Lower lobe of right lung (tissue), 2 donors: ENCODE measurements at places on chromosomes 6 and 20. TPM values are rescaled to one million over a fixed set of nuclear protein-coding genes. Genes with fewer than 3 reads are reported as not detected.

DNA sequence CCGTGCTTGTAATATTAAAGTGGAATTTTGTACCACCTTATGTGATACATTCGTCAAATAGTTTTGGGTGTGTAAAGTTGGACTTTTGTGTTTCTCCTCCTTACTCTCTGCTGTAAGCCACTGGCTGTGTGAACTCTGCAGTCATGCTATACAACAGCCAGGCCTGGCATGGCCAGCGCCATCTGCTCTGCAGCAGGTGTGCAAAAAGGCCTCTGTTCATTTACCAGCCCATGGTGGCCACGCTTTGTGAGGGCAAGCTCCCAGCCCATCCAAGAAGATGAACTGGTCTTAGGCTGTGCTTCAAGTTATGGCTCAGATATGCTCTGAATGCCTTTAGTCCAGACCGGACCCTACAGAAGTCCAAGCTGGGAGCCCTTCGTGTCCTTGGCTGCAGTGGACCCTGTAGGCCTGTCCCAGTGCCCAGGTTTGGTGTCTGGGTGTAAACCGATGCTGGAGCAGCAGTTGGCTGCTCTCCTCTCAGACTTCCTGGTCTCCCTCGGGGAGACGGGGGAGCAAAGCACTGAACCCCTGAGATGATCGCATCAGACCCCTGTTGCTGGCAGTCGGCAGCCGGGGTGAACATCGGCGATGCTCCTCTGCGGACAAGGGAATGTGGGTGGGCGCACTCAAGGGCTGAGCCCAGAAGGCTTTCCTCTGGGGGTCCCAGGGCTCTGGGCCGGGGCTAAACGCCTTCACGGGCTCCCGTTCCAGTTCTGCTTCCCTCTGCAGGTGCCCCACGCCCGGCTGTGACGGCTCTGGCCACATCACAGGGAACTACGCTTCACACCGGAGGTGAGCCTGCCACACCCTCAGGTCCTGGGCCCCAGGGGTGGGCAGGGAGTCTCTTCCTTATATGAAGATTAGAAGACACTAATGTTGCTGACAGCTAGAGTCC is 28.6 kb upstream of the PCMTD2 start:
- DNase-seq: peak; percentile 41

- DNase-seq: no peak
These were observed 64.9 kb downstream of the RREB1 start for GRCh38 chr6:7172649-7173048.

DNA sequence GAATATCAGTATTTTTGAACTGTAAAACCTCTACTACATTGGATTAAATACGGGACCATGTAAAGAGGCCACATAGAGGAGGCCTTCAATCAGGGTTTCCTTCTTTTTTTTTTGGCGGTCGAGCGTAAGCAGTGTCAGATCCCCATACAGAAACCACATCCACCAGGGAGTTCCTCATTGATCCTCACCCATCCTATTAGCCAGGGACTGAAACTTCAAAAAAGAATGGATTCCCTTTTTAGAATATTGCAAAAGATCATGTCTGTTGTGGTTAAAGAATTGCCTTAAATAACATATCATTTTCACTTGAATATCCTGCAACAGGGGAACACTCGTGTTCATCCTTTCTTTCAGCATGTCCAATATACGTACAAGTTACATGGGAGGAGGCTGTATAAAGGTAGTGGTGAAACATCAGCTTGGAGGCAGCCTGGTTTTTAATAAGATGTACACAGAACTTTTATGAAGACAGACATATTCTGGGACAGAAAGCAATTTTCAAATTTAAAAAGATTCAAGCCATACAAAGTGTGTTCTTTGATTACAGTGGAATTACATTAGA is 96.1 kb downstream of the PPP1R14C start:
- no peak for DNase-seq

DNA sequence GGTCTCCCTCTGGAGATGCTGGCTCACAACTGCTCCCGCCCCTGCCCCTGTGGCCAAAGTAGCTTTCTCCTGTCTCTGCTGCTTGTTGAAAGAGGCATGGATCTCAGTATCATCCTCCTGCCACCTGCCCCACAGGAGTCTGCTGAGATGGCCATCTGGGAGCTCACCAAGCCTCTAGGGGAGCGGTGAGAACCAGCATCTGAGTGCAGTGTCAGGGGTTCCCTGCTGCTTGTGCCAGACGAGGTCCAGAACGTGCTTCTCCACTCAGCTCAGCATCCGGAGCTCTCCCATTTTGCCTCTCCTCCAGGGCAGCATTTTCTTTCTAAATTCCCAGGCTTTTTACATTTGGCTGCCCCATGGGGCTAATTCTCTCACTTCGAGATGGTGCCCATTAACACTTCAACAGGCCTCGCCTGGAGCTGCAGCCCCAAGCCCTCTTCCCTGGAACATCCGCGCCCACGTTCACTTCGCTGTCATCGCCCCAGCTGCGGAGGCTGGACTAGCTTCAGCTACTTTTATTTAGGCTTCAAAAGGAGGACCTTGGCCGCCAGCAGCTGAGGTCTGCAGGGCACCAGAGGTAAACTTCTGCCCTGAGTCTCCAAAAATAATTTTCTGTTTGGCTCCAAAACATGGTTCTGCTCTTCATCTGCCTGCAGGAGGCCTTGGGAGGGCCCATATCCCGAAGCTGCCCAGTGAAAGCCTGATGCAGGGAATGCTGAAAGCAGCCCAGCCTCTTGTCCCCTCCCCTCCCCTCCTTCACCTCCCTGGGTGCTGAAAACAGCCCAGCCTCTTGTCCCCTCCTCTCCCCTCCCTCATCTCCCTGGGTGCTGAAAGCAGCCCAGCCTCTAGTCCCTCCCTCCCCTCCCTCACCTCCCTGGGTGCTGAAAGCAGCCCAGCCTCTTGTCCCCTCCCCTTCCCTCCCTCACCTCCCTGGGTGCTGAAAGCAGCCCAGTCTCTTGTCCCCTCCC is 25.2 kb upstream of the MLN start:
- DNase-seq: peak; percentile 21

DNA sequence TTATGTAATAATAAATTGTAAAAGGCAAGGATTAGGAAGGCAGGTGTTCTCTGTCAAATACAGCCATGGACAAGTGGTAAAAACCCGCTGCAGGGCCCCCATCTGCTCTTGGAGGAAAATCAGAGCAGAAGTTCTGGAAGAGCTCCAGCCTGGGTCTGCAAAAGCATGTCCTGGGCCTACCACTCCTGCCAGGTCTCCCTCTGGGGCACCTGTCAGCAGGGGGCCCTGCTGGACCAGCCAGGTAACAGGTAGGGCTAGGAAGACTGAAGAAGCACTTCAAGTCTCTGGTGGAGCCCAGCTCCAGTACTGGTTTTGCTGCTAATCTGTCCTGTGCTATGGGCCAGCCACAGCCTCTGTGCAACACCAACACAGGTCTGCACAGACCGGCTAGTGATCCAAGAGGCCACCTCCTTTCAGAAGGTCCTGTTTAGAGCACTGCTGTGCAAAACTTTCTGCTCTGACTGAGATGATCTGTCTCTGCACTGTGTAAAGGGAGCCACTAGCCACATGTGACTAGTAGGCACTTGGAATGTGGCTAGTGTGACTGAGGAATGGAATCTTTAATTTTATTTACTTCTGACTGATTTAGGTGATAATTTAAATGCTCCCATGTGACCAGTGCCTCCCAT is 30.2 kb downstream of the RRBP1 start:
- DNase-seq: no peak

DNA sequence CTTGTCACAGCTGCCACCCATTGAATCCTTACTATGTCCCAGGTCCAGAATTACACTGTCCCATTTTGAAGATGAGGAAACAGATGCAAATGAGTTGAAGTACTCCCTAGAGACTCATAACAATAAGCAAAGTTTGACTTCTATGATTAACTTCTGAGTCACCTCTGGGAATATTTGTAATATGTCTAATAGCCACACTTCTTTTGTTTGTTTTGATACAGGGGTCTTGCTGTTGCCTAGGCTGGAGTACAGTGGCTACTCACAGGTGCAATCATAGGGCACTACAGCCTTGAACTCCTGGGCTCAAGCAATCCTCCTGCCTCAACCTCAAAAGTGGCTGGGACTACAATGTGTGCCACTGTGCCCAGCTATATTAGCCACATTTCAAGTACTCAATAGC is 11.4 kb upstream of the SOX12 start:
- no peak for DNase-seq

GRCh38 chr6:34638834-34639736 is 57.5 kb downstream of the ILRUN start:
- no peak for DNase-seq

- DNase-seq: no peak
These were observed 222.6 kb upstream of the HDDC2 start for GRCh38 chr6:125524356-125524755.

GRCh38 chr6:54992789-54993188 is 146.2 kb downstream of the FAM83B start:
- DNase-seq: no peak

GRCh38 chr6:15352845-15353244 is 107.0 kb downstream of the JARID2 start:
- DNase-seq: no peak

DNA sequence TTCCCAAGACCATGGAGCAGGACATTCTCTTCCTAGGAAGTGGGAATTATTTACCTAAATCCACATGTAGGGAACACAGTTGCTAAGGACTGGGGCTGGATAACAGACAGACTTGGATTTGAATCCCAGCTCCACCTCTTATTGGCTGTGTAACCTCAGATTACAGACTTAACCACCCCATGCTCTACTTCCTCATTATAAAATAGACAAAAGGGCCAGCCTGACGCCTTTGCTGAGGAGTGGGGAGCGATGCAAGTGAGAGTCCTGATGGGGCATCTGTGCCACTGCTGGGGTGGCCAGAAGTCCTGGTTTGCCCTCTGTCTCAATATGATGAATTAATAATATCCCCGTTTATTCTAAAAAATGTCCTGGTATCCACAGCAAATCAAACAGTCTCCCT is 46.8 kb downstream of the SPATA2 start:
- no peak for DNase-seq

DNA sequence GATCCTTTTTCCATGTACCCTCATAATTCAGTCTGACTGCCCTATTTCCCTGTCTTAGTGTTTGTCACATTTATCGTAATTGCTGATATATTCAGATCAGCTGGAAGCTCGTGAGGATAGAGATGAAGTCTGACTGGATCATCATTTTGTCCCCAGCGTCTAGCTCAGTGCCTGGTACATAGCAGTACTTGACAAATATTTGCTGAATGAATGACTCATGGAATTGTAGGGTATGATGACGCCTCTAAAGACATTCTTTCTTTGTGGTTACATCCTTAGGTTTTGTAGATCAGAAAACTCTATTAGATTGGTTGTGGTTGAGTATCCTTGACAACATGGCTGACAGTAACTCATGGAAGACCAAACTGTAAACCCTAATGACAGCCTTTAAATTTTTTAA is 68.9 kb downstream of the MTHFD1L start:
- no peak for DNase-seq

GRCh38 chr6:160750276-160750689 is 48.2 kb downstream of the PLG start:
- DNase-seq: no peak

Gene FAXC
- 4.3 TPM for total RNA-seq

Gene TREM1
- total RNA-seq: 160 TPM

Gene C20orf141
- not detected for total RNA-seq

Gene FOXP4
- total RNA-seq: 30.0 TPM

Gene BCAS4
- 3.9 TPM for total RNA-seq

Gene NHSL1
- total RNA-seq: 63.7 TPM

Gene GGTLC1
- 57.2 TPM for total RNA-seq

Gene MEI4
- total RNA-seq: not detected

Gene DEFB132
- total RNA-seq: not detected

Gene CYB5R4
- 35.4 TPM for total RNA-seq

Gene CRISP2
- total RNA-seq: 0.83 TPM
